ENCODE measurements at places on chromosomes 7 and 10.
A peak's percentile ranks its signal among the peaks of the same experiment; 100 is the strongest.

- no peak for DNase-seq
Measured at GRCh38 chr10:80700760-80701444, 163.2 kb downstream of the SH2D4B start.

DNA sequence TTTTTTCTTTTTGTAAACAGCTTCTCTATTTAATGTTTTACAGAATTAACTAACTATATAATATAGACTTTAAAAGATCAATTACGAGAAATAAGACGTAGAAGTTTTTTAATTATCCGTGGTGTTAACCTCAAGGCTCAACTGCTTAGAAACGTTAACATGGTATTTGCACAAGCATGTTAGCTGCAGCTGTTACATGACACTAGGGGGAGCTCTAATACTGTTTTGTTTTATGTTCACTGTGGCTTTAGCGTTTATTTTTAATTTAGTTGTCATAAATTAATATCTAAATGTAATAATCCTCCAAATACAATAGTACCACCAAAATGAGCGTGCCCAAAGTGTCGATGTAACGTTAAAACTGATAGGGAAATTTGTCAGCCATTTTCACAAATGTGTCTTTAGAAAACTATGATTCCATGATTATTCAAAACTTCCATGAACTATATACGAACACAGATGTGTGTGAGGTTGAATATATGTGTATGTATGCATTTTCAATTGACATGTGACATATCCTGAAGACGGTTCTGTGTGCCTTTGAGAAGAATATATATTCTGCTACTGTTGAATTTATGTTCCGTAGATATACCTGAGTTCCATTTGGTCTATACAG lies 828.8 kb upstream of the MBL2 start:
- DNase-seq = peak; percentile 8

DNA sequence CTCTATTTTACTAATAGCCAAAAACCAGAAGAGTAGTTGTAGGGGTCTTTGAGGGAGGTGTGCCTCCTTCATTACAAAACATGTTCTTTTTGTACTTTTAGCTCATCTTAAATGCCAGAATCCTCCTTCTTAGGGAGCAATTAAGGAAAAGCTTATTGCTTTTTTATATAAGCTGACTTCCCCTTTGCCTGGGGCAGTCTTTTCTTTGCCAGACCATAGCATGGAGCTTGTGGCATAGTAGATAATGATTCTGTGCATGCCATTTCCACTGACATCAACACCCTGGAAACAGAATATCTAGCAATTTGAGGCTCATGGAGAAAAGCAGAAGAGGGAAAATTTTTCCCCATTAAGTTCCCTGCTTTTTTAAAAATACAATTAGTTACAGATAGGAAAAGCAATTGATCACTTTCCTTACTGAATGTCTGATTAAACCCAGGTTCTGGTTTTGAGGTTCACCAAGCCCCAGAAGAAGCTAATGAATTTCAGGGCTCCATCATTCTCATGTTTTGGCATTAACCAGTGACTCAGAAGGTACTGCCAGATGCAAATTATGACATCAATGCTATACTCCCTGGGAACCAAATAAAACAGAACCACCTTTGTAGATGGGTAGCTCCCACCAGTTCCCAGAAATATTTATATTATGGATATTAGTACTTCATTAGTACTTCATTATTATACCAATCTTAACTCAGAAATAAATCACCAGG lies 410.6 kb downstream of the KCNMA1 start:
- DNase-seq = no peak

- no peak for DNase-seq
Measured at GRCh38 chr10:119818889-119819270, 53.8 kb downstream of the MCMBP start.

DNA sequence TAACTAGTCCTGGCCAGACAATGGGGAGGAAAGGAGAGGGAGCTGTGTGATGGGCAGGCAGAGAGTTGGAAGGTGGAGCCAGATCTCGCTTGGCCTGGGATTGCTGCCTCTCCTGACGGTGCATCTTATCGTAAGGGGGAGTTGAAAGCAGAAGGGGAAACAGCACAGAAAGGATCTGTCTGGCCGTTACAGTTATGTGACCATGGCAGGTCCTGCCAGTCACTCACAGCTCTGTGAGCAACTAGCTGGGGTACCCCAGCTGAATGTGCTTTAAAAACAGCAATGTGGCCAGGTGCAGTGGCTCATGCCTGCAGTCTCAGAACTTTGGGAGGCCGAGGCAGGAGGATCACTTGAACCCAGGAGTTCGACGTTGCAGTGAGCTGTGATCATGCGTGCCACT lies 8.1 kb downstream of the BLVRA start:
- no peak for DNase-seq

- DNase-seq = no peak
Measured at GRCh38 chr10:89428877-89429276, 14.5 kb downstream of the IFIT5 start.

DNA sequence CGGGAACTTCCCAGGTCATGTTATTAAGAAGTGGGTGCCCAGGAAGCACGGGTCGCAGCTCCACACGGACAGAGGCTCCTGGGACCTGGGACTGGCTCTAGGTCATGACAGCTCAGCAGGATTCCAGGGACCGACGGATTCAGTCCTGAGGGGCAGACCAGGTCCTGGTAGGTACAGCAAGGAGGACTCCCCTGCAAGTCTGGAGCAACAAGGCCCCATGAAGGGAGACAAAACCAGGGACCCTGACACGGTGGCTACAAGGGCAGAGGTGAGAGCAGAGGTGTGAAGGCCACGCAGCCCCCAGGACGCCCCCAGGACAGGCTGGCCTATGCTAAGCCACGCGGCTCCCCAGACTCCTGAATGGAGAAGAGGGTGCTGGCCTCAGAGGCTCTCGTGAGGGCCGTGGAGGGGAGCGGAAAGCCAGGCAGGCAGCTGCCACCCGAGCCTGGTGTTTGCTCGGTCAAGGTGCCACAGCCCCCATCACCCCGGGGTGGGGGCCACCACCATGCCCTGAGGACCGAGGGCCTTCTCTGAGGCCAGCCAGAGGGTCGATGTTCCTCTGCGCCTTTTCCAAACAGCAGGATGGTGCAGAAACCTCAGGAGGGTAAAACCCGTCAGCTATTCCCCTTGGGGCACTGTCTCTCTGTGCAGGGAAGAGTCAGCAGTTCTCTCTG lies 348.9 kb downstream of the PTPRN2 start:
- no peak for DNase-seq

- no peak for DNase-seq
Measured at GRCh38 chr7:11473807-11474424, 358.1 kb downstream of the THSD7A start.

- no peak for DNase-seq
Measured at GRCh38 chr7:82723411-82723810, 279.8 kb upstream of the CACNA2D1 start.

DNA sequence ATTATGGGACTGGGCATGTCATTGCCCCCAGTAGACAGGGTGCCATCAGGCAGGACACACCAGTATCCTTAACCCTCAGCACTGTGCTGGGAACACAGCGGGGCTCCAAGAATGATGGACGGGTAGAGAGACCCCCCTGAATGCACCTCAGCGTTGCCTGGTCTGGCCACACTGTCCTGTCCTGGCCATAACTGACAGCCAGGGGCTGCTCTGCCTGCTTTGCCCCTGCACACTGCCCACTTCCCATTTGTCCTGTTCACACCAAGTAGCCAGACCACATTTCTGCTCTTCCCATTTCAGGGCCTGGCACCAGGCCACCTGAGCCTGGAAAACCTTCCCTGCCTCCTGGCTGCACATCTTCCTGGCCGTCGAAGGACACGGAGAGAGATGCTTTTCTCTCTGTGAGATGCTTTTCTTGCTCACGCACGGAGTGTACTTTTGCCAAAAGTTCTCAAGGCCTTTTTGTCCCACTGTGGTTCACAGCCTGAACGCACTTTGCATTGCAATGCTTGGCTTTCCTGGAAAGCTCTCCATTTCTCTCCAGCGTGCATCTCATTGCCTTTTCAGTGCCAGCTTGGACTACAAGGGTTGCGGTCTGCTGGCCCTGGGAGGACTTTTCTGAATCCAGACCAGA lies 131.0 kb upstream of the EEPD1 start:
- DNase-seq = no peak

- DNase-seq = no peak
Measured at GRCh38 chr10:126787201-126787600, 116.7 kb upstream of the C10orf90 start.

GRCh38 chr10:62250594-62251198 lies 17.9 kb downstream of the RTKN2 start:
- DNase-seq = peak; percentile 79

GRCh38 chr7:33262476-33262875 lies 133.1 kb downstream of the BBS9 start:
- DNase-seq = peak; percentile 31

- DNase-seq = no peak
Measured at GRCh38 chr10:42690449-42691360, 52.3 kb upstream of the ZNF33B start.

DNA sequence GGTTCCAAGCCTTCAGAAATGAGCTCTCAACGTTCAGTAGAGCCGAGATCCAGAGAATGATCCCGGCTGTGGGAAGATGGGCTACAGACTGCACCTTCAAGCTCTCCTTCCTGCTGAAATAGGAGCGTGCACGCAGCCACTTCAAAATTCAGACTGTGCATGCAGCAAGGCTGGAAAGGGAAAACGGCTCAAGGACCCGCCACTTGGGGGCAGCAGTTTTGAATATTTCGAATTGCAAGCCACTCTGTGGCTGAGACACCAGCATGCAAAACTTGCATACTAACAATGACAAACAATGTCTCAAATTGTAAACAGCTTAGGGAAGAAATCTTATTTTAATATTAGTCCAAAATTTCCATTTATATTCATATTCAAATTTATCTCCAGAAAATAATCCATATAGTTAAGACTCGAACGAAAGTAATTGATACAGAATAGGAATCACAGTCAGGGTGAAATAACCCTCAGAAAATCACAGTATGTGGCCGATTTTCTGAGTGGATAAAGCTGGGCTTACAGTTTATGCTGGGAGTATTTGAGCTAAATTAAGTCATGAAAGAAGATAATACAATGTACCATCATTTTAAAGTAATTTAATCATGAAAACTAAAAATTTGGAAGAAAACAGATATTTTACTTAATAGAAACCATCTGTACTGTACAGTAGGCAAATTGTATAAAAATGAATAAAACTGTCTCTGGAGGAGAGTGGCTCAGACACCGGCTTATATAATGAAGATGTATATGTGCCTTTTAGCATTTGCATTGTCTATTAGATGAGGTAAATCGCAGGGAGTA lies 137.9 kb upstream of the MKI67 start:
- DNase-seq = peak; percentile 56
